Skin of body (tissue), 3 donors: ENCODE measurements at places on chromosomes 11 and 22. TPM values are rescaled to one million over a fixed set of nuclear protein-coding genes. Genes with fewer than 3 reads are reported as not detected.

RASD2 gene
- 0.30 TPM for total RNA-seq

MMP27 gene
- 6.7 TPM for total RNA-seq

CDC42EP2 gene
- total RNA-seq, result 3.7 TPM

TEAD1 gene
- 62.1 TPM for total RNA-seq

TRIM29 gene
- total RNA-seq, result 206 TPM

CYP2R1 gene
- 10.9 TPM for total RNA-seq

AGBL2 gene
- 1.1 TPM for total RNA-seq

XBP1 gene
- 97.8 TPM for total RNA-seq

RAG2 gene
- 0.30 TPM for total RNA-seq

UBE2L6 gene
- 9.9 TPM for total RNA-seq

OTOG gene
- total RNA-seq, result under 0.01 TPM

KRTAP5-10 gene
- 1.5 TPM for total RNA-seq

MICAL2 gene
- total RNA-seq, result 57.8 TPM

PKNOX2 gene
- 4.0 TPM for total RNA-seq

GP1BB gene
- 2.0 TPM for total RNA-seq
